Smooth muscle cell of the pulmonary artery (primary cell): ENCODE measurements at places on chromosomes 5 and 9. TPM values are rescaled to one million over a fixed set of nuclear protein-coding genes. Genes with fewer than 3 reads are reported as not detected.

The CENPK gene
- 4.7 and 8.3 TPM in 2 replicates for total RNA-seq

The OCLN gene
- 0.26 and 1.1 TPM in 2 replicates for total RNA-seq

The TRIP13 gene
- 6.4 and 8.2 TPM in 2 replicates for total RNA-seq

The DIPK1B gene
- 2.9 and 3.8 TPM in 2 replicates for total RNA-seq
